ENCODE measurements at places on chromosomes 12 and 14.

DNA sequence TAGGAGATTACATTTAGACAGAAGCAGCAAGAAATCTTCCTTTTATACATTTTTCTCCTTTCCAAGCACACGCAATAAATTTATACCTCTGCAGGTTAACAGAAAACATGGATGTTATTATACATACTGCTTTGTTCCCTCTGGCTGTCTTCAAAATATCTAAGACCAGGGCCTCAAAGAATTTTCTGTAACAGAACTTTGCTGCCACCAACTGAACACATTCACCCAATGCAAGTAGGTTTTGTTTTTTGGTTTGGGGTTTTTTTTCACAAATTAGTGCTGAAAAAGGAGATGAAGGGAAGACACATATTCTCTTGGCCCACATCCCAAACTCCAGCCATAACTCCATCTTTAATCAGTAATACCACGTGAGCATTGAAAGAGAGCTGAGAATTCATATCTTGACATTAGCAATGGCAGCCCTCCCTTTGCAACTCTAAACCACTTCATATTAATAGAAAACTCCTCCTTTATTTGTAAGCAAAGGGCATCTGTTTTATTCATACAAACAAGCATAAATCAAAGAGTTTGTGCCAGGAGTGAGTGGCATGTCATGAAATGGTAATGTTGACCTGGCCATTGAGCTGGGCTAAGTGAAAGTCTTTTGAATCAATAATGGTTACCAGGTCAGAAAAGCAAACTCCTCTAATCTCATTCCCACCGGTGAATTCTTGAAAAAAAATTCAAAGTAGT lies 150.8 kb upstream of the FSCB start:
- peak; percentile 27 for DNase-seq

DNA sequence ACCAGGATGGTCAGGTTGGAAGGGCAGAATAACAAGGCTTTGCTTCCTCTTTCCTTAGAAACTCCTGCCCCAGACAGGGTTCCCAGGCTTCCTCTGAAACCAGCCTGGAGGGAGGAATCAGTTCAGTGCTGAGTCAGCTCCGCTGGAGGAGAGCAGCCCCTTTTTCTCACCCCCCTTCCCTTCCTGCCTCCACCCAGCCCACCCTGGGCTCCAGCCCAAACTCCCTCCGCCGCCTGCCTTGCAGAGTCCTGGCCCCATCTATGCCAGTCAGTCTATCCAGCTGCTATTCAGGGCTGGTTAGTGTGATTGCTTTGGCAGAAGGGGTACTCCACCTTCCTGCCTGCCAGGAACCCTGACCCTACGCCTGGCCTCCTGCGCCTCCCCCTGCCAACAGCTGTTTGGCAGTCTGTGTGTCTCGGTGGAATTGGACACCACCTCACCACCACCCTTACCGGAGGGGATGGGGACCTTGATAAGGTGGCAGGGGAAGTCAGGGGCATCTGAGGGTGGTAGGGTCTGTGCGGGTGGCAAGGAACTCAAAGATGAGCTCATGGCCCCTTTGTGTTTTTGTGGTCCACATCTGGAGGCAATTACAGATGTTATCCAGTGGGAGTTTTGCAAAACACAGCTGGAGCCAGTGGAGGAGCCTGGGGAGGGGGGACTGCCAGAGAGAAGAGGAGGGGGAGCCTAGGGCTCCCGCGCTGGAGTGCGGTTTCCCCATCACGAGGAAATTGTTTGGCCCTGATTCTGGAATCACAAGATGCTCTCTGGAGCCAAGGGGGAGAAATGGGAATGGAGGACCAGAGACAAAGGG lies 12.2 kb downstream of the MMP14 start:
- DNase-seq = peak; percentile 97

DNA sequence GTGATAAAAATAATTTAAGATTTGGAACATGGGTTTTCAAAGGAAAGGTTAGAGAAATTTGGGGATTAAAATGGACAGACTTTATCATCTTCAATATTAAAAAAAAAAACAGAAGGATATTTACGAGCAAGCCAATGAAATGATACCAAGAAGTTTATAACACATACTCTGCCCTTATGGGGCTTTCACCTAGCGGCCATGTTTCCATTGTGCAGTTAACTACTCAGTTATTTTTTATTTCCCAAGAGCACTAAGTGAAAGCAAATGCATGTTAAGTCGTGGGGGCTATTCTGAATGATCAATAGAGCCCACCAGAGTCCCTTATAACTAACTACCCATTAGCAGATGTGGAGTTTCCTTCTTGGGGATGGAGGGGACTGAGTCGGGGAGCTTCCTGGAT lies 53.9 kb downstream of the ETV6 start:
- no peak for DNase-seq

DNA sequence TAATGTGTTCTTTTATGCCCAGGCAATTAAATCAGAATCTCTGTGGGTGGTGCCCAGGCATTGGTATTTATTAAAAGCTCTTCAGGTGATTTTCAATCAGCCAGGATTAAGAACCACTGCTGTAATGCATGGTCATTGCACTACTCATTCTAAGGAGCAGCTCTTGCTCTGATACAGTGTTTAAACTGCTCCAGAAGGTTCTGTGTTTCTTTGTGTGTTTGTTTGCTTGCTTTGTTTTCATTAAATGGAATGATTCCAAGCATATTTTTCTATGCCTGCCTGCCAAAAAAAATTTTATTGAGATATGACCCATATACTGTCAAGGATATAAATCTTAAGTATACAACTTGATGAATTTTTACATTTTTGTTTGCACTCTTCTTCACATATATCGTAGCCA lies 54.0 kb downstream of the KCNK13 start:
- no peak for DNase-seq

DNA sequence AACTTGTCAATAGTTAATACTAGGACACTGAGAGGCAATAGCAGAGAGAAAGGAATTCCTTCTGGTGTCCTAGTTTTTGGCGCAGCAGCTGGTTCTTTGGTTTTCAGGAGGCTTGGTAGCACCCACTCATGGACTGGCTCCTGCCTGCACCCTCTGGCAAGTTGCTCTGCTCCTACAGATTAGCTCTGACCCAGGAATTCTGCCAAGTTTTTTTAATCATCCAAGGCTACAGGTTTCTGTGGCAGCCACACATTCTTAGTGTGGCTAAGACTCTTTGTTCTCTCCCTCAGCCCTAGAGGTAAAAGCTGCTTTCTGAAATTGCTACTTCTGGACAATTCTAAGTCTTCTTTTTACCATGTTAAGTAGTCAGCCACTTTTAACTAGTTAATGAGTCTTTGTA lies 72.0 kb upstream of the FKBP4 start:
- no peak for DNase-seq

DNA sequence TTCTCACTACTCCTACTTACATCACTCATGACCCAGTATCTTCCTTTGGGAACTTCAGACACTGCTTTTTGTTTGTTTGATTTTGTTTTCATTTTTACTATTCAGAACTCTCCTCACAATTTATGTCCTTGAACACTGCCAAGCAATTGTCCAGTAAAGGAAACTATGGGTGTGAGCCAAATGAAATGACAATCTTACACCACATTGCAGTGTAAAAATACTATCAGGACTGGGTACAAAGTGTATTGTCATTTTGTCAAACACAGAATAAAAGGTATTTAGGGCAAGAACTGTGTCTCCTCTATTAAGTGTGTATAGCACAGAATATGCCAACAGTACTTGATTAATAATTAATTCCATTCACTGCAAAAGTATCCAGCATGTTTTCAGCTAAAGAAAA lies 199.3 kb downstream of the ALG10B start:
- DNase-seq = no peak

DNA sequence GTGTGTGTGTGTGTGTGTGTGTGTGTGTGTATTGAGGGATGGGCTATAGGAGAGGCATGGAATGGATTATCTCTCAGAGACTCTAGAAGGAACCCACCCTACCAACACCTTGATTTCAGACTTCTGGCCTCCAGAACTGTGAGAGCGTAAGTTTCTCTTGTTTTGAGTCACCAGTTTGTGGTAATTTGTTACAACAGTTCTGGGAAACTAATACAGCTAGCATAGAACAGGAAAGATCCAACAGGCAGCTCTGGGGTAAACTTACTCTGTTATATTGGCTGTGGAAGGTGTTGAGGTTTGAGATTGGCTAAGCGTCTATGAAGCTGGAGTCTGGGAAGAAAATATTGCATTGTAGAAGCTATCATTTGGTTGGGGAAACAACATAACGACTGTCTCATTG lies 334.3 kb downstream of the AACS start:
- DNase-seq = no peak

- no peak for DNase-seq
Measured at GRCh38 chr12:9607716-9608115, at the start of gene KLRB1. Gene KLRB1, minus strand, starts transcription at chr12:9607916. Its CDS starts 77 bp downstream, at chr12:9607839.

DNA sequence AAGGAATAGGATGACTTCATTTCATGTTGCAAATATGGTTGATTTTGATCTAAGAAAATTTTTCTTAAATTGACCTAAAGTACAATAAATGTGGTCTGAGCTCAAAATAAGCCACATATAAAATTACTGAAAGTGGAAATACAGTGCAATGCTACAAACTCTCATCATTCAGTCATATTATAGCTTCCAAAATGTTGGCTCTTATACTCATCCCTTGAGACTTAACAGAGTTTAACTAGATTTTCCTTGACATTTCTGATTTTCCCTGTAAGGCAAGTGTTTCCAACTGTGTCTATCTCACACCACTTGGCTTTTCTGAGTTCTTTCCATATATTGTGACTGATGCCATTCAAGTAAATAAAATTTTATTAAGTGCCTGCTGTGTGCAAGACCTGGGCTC lies 123.7 kb upstream of the NTF3 start:
- DNase-seq = no peak

- no peak for DNase-seq
Measured at GRCh38 chr12:112496496-112496895, 77.7 kb downstream of the PTPN11 start.

DNA sequence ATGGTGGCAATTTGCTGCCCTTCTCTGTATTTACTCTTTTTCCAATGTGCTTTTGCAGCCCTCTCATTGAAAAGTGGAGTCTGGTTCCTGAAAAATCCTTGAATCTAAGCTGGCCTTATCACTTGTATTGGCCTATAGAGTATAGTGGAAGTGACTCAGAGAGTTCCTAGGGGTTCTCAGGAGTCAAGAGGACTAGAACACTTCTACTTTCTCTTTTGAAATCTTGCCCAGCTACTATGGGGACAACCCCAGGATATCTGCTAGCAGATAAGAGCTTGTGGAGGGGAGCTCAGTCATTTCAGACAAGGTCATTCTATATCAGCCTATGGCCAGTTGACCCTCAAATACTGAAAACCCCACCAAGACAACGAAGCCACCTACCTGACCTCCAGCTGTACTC lies 26.7 kb upstream of the WSCD2 start:
- no peak for DNase-seq

DNA sequence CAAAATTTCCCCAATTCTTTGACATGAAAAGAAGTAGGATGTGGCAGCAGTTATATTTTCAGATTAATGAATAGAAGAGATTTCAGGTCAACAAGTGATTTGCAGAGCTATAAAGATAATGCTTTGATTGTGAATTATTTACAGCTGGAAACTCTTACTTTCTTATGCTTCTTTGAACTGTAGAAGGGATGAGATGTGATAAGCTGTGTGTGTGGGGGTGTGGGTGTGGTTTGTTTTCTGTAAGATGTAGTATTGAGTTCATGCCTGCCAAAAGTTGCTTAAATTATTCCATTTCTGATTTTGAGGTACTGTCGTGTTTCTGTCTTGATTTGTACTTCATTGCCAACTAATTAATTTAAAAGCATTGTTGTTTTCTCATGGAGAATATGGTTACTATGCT lies 22.7 kb downstream of the AEBP2 start:
- no peak for DNase-seq

GRCh38 chr14:90105756-90106155 lies 44.0 kb downstream of the KCNK13 start:
- DNase-seq = no peak

DNA sequence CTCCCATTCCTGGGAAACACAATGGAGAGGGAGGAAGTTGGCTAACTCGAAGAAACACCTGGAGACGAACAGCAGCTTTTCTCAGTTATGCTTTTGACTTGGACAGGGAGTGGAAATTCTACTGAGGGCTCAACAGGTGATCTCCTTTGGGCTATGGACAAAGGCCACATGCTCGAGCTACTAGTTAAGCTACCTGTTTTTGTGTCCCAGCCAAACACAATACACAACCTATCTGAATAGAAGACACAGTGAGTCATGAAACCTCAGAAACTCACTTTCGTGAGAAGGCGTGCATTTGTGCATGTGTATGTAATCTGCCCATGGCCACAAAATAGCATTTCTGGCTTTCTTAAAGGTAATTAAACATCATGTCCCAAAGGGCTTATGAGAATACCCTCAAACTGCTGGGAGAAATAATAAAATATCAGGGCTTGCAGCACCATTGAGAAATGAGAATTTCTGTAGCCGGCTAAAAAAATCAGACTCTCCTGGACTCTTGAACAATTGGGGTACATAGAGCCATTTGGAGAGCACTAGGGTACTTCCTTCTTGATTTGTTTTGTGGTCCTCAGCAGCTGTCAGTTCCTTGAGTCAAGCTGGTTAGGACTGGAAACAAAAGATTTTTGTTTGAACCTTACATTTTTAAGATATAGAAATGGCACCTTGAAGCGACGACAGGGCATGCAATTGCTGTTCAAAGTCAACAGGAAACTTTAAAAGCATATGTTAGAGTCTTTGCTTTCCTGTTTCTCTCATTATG lies 85.5 kb upstream of the PTHLH start:
- DNase-seq = no peak

DNA sequence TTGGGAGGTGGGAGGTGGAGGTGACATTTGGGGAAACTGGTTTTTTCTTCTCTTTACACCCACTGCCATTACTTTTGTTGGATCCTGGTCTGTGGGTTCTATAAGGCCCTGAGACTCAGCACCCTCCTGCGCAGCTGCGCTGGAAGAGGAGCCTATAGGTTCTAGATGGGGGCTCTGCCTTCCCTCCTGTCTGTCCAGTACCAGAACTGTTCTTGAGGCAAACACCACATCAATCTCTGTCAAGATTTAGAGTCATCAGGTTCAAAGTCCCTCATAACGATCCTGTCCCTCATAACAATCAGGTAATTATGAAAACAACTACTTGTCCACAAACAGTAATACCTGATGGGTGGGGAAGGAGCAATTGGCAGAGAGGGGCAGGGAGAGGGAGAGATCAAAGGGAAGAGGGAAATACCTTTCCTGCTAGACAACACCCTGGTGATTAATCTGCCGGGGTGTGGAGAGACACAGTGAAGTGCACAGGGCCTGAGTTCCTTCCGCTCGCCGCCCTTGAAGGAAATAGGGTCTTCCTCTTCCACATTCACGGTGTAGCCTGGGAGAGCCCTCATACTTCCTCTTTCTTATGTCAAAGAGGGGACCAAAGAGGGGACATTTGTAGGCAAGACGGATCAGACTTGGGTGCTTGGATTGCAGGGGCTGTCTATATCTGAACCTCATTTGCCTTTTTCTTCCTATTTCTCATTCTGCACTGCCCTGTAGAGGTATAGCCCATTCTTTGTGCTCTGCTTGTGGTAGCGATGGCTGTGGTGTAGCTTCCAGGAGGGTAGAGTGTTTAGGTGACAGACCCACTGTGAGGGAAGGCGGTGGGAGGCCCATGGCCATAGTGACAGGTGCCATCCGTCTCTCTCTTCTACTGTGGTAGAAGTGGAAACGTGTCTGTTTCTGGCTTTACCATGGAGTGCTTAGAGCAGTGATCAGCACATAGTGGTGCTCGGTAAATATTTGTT lies 12.6 kb downstream of the GPRC5A start:
- DNase-seq = no peak
